Hematopoietic multipotent progenitor cell treated with erythropoietin and hydrocortisone succinate and interleukin-3 and kit ligand, for 4 days (in vitro differentiated cells): ENCODE measurements at places on chromosomes 7 and 10.

- no peak for DNase-seq
These were observed 696.9 kb upstream of the NRP1 start for GRCh38 chr10:34031400-34031799.

- DNase-seq, result no peak
These were observed 156.6 kb upstream of the TRIM24 start for GRCh38 chr7:138303230-138304070.

- no peak for DNase-seq
These were observed 117.7 kb upstream of the KIAA1217 start for GRCh38 chr10:24091256-24091655.

DNA sequence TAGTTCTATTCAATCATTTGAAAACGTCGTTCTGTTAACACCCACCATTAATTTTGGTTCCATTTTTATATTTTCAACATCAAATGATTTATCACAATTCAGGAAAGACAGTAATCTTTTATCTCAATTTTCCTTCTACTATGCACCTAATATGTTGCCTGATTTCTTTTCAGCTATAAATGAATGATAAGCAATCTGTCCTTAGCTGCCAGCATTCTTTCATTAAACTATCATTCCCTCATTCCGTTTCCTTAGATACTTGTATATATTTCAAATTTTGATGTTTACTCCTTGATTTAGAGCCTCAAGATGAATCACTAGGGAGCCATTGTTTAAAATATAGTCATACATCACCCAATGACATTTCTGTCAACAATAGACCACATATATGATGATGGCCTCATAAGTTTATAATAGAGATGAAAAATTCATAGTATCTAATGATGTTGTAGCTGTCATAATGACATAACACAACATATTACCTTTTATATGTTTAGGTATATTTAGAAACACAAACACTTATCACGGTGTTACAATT, 661.7 kb downstream of the IPMK start:
- no peak for DNase-seq

DNA sequence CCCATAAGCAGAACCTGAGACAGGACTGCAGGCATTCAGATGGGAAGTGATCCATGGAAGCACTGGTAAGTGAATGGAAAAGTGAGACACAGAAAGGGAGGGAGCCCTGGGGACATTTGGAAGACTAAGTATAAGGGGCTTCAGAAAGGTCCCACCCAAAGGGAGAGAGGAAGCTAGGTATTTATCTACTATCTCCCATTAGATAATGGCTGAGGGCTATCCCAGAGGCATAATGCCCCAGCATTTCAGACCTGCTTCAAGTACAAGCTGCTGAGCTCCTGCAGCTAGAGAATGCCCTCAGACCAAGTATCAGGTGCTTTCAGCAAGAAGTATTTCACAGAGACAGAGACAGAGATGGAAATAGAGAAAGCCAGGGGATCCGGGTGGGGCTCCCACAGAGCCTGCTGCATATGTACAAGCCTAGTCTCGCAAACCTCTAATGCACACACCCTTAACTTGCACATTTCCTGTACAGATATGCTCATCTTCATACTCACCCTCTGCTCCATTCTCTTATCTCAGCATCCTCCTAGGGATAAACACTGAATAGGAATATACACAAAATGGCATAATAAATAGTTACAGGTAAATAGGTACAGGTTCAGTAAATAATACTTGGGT, 20.2 kb downstream of the KDM7A start:
- DNase-seq, result peak; percentile 35

- DNase-seq, result no peak
These were observed 85.5 kb downstream of the ZNRF2 start for GRCh38 chr7:30369879-30370278.

DNA sequence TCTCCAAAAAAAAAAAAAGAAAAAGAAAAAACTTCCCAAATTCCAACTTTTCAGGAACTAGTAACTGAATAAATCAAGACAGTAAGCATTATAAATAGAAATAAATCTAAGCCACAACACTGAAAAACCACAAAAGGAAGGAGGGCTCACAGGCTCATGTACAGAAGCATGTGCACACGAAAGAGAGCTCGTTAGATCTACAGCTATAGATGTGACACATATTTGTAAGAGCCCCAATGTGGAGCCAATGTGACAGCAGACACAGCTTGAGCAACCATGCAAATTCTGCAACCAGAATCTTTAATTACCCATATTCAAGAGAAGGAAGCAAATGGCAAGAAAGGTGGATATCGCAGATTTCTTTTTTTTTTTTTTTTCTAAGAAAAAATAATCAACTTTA, 94.7 kb downstream of the SORBS1 start:
- peak; percentile 27 for DNase-seq

- no peak for DNase-seq
These were observed 1.7 kb downstream of the NYAP1 start for GRCh38 chr7:100485471-100485876.

- peak; percentile 79 for DNase-seq
These were observed at the start of gene PFKP for GRCh38 chr10:3067118-3067858. Gene PFKP, plus strand, starts transcription at chr10:3067548. Its CDS starts 48 bp downstream, at chr10:3067596.

GRCh38 chr7:155356323-155357105, 58.8 kb downstream of the INSIG1 start:
- peak; percentile 55 for DNase-seq

GRCh38 chr7:25712500-25712899, 439.5 kb upstream of the NFE2L3 start:
- DNase-seq, result no peak

DNA sequence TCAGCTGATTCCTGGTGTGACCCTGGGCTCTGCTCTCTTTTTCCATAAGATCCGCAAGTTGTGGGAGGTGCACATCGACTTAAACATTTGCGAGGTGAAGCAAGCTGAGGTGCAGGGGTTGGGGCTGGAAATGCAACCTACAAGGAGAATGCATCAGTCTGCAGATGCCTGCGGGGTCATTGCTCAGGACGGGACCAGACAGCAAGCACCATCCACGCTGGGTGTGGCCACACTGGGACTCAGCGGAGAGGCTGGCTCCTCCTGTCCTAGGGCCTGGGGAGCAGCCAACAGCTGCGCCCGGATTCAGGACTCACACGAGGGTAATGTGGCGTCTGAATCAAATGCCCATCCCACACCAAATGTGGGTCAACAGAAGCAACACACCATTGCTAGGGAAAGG, 33.8 kb downstream of the STK32C start:
- no peak for DNase-seq

DNA sequence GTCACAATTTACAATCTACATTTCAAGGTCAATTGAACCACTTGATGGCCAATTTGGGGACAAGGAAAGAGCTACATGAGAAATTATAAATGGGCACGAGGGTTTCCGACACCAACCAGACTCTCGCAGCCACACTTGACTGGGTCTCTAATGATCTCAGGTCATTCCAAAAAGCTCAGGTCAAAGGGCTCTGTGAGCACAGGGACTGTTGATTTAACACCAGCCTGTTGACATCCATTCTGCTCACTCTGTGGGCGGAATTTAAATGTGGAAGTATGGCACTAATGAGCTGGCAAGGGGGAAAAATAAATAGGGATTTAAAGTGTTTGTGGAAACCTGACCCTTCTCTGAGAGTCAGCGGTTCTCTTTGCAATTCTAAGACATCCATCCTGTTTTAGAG, 810.7 kb upstream of the AUTS2 start:
- DNase-seq, result no peak

GRCh38 chr10:37865957-37866803, 8.8 kb upstream of the ZNF248 start:
- no peak for DNase-seq

GRCh38 chr7:100483722-100484672, at the start of gene NYAP1:
Gene NYAP1, plus strand, starts transcription at chr7:100483927. Its CDS starts 1,385 bp downstream, at chr7:100485312.
- DNase-seq, result peak; percentile 77

DNA sequence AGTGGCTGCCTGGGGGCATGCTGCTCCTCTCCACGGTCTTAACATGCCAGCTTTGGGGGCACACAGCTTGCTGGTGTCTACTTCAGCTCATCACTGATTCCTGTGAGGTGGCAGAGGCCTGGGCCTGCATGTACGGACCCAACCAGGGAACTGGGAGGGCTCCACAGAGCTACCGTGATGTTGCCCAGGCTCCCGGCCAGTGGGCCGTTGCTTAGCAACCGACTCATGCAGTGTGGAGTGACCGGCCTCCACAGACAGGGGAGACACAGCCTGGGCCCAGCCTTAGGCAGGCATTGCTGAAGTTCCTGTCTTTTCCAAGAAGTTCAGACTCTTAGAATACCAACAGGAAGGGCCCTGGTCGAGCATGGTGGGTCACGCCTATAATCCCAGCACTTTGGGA, 25.8 kb upstream of the SH2B2 start:
- no peak for DNase-seq

GRCh38 chr10:35998026-35998425, 355.9 kb upstream of the FZD8 start:
- DNase-seq, result no peak

DNA sequence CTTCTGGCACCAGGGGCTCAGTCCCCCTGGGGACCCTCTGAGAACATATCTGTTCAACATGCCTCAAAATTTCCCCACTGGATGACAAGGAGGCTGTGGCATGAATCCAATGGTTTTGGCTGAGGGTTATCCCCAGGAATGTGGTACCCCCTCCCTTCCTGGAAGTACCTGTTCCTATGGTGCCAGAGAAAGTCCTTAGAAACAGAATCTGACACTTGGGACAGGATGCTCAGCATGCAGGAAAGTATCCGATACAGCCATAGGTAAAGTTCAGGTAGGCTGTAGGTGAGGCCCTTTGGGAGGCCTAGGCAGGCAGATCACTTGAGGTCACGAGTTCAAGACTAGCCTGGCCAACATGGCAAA, 42.7 kb upstream of the A1CF start:
- DNase-seq, result no peak

DNA sequence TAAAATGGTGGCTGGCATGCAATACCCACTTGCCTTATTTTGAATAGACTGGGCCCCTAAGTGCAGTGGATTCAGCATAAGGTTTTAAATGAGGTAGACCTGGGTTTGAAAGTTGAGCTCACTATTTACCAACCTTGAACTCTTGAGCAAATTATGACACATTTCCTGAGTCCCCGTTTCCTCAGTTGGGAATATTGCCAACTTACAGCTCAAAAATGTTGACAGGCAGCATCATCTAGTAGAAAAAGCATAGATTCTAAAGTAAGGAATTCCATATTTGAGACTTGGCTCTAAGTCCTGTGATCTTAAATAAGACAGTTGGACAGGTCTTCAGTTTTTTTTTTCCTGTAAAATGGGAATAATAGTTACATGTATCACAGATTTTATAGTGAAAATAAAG, 305.5 kb downstream of the ACTR3B start:
- no peak for DNase-seq

GRCh38 chr7:37225285-37225969, 223.2 kb downstream of the ELMO1 start:
- no peak for DNase-seq

DNA sequence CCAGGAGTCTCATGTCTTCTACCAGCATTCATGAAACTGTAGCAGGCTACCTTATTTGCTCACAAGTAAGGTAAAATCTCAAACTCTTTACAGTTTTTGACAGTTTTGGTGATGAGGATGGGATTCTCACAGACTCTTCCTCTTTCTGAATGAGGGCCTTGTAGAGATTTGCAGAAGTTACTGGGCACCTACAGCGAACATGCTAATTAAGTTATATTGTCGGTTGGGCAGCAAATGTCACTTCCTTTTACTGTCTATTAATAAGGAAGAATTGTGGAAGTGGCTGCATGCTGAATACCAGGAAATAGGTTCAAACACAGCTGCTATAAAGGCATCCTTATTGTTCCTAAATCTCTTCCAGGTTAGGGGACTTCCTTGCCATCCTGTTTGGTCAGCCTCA, 189.6 kb downstream of the DNAJC1 start:
- DNase-seq, result peak; percentile 35

- no peak for DNase-seq
These were observed 539.5 kb upstream of the FZD8 start for GRCh38 chr10:36181426-36182178.

DNA sequence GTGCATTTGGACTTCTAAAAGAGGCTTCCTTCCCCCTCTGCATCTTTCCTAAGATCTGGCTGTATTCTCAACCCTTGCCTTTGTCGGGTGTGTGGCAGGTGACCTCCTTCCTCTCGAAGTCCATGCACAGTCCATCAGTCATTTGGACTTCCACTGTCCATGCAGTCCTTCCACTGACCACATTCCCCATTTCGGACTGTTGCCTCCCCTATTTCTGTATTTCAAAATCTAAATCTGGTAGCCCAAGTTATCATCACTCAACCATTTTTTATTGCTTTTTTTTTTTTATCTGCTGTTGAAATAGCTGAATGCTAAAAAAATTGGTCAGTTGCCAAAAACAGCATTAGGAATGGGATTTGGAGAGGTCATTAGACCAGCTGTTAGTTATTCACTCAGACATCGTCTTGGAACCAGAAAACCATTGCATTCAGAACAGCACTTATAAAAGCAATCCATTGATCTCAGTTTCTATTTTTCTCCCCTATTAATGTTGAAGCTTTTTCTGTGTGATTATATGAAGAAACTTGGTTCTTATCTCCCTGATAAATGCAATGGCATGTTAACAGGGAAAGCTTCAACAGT, 575.6 kb downstream of the KIF20B start:
- DNase-seq, result no peak

DNA sequence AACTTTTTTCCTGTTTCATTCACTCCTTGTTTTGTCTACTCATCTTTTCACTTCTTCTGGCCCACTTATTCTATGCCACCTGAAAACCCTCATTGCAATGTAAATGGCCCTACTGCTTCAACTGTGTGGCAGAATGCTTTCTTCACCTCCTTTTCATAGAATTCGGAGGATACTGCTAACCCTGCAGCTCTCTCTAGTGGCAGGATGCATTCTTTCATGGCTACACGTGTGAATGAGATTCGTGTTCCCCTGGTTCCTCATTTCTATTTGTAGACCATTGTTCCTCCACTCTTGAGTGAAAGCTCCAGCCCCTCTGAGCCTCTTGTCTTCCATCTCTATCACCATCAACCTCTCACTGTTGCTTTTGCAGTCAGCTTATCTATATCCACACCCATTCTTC, 20.9 kb upstream of the CYP26C1 start:
- peak; percentile 86 for DNase-seq

GRCh38 chr10:110529596-110530011, 31.9 kb downstream of the DUSP5 start:
- DNase-seq, result no peak

- peak; percentile 68 for DNase-seq
These were observed 26.3 kb downstream of the WBP1L start for GRCh38 chr10:102770108-102770482.

- no peak for DNase-seq
These were observed 94.8 kb downstream of the CCDC71L start for GRCh38 chr7:106566196-106566595.

GRCh38 chr7:82723411-82723810, 279.8 kb upstream of the CACNA2D1 start:
- no peak for DNase-seq

DNA sequence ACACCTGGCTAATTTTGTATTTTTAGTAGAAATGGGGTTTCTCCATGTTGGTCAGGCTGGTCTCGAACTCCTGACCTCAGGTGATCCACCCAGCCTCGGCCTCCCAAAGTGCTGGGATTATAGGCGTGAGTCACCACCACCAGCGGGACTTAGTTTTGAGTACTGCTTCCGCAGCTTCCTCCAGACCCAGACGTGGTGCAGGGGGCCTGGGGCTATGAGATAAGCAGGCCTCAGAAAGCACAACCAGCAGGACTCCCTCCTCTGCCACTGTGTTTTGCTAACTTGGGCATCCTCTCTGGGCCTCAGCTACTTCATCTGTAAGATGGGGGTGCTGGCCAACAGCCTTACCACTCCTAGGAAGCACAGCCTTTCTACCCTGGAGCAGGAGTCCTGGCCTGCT, 37.8 kb downstream of the GOLGA7B start:
- DNase-seq, result peak; percentile 46
